Brain (organoid and tissue), 16 donors: ENCODE measurements at places on chromosomes 7 and 10.

GRCh38 chr10:1824928-1825327 is 87.6 kb upstream of the ADARB2 start:
- no peak for DNase-seq

DNA sequence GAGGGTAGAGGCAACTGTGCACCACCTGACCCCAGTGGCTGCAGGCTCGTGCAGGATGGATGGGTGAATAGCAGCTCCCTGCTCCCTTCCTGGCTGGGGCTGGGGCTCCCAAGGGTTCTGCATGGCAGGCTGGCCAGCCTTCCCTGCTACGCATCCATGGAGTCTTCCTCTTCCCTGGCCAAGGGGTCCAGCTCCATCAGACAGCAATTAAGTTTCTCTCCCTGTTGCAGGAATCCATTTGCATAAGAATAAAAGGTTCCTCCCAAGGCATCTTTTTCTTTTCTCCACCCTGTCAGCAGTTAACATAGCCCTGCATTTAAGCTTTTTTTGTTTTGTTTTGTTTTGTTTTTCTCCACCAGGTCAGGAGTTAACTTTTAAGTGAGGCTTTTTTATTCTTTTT is 10.0 kb upstream of the CPA2 start:
- no peak for DNase-seq

DNA sequence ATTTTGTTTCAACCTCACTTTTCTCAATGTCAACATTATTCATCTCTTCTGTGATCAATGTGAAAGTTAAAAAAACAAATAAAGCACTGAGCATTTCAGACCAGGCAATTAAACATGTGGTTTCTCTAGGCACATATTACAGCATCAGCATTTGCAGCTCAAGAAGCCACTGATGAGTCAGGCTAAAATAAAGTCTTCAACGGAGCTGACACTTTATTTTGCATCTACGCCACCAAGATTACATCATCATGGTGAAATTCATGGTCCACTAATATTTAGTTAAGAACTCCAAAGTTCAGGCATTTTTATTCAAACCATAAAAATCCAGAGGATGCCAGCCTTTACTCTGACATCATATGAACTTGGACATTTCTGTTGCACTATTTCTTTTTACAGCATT is 33.0 kb downstream of the MAGI2 start:
- no peak for DNase-seq

- DNase-seq: no peak
Measured at GRCh38 chr10:132707776-132708171, 78.2 kb downstream of the NKX6-2 start.

DNA sequence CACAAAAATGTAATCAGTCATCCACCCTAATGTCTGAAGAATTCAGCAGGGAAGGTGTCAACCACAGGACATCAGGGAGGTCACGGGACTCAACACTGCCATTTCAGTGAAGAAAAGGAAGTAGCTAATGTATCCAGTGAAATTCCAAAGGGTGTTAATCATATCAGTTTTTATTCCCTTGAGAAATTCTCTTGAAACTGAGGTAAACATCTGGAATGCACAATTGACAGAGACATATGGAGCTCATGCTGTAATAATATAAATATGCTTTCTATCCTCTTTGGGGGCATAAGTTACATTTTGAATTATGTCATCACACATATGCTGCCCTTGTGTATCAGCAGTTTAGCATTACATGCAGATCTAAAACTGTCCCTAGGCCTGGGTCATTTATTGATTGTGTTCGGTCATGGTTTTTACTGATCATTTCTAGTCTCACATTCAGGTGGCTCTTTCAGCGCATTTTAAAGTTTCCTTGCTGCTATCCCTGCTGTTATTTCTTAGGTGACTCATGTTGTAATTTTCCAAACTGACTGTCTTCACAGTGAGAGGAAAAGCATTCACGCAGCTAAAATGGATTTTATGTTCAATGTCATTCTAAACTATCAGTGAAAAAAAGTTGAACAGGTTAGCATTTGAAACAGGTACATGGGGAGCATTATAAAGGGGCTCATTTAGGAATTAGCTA is 273.9 kb downstream of the TSPAN12 start:
- DNase-seq: peak; percentile 27

DNA sequence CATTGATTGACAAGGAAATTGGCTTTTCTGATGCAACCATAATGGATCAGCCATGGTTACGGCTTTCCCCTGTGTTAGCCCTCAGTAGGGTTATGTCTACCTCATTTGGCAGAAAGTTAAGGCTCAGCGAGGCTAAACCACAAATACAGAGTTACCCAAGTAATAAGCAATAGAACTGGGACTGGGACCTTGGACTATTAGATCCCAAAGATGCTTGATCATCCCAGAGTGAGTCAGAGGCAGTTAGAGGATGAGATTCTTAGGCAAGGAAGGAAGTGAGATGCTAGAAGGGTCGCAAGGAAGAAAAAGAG is 401.4 kb downstream of the TNS3 start:
- DNase-seq: no peak

DNA sequence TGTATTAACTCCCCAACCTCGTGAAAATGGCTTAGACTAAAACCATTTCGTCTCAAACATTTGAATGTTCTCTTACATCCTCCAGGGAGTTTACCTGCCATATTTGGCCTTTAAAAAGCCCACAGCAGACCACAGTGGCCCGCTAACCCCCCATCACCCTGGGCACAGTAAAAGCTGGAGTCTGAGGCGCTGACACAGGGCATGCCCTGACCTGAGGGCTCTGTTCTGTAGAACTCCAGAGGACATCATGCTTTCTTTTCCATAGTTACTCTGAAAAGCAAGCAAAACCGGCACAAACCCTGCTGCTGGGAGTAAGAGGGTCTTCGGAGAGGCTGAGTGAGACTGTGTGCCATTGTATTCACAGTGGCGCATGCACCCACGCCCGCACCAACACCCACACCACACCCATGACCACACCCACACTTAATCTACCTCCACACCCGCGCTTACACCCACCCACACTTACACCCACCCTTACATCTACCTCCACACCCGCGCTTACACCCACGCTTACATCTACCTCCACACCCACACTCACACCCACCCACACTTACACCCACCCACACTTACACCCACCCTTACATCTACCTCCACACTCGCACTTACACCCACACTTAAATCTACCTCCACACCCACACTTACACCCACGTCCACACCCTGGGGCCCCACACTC is 32.1 kb downstream of the LRRC27 start:
- DNase-seq: peak; percentile 26

- no peak for DNase-seq
Measured at GRCh38 chr10:124989526-124989925, 47.6 kb downstream of the ZRANB1 start.

- DNase-seq: no peak
Measured at GRCh38 chr10:44439239-44439957, 54.5 kb upstream of the CXCL12 start.

DNA sequence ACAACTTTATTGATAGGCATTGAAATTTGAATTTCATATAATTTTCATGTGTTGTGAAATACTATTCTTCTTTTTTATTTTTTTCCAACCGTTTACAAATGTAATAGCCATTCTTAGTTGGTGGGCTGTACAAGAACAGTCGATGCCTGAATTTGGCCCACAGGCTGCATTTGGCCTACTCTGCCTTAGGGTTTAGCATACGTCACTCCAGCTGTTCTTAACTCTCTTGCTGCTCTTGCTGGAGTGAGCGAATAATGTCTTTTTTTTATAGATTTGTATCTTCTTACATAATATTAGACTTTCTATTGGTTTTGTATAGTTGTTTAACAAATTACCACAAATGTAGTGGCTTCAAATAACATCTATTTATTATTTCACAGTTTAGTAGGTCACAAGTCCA is 163.4 kb upstream of the MKI67 start:
- DNase-seq: no peak

GRCh38 chr7:151756076-151756731 is 120.7 kb downstream of the PRKAG2 start:
- no peak for DNase-seq

- peak; percentile 69 for DNase-seq
Measured at GRCh38 chr7:127536394-127536691, 49.1 kb downstream of the GCC1 start.

GRCh38 chr7:117249696-117250095 is 73.2 kb downstream of the WNT2 start:
- no peak for DNase-seq

GRCh38 chr7:43735403-43735801 is 6.1 kb upstream of the COA1 start:
- no peak for DNase-seq

GRCh38 chr7:945556-946255 is 8.8 kb downstream of the ADAP1 start:
- no peak for DNase-seq

GRCh38 chr7:2387897-2388636 is 15.3 kb upstream of the CHST12 start:
- no peak for DNase-seq

GRCh38 chr7:155965010-155965409 is 152.7 kb upstream of the SHH start:
- DNase-seq: no peak

DNA sequence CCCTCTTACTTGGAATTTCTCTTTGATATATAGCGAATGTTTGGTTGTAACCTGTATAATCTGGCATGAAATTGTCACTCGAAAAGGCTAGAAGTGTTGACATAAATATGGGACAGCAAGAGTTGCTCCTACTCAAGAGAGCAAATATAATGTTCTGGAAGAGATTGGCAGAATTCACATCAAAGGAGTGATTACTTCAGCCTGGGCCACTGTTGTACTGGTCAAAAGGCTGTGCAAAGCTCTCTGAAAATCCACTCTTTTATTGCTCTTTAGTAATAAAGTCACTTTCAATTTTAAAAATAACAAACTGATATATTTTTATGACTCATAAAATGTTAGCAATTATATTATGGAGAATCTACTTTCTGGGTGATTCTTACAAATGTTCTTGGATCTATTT is 58.2 kb downstream of the CFTR start:
- DNase-seq: no peak

GRCh38 chr10:70355051-70356021 is 27.1 kb downstream of the LRRC20 start:
- peak; percentile 24 for DNase-seq

- no peak for DNase-seq
Measured at GRCh38 chr7:96331233-96331632, 9.3 kb upstream of the SLC25A13 start.

DNA sequence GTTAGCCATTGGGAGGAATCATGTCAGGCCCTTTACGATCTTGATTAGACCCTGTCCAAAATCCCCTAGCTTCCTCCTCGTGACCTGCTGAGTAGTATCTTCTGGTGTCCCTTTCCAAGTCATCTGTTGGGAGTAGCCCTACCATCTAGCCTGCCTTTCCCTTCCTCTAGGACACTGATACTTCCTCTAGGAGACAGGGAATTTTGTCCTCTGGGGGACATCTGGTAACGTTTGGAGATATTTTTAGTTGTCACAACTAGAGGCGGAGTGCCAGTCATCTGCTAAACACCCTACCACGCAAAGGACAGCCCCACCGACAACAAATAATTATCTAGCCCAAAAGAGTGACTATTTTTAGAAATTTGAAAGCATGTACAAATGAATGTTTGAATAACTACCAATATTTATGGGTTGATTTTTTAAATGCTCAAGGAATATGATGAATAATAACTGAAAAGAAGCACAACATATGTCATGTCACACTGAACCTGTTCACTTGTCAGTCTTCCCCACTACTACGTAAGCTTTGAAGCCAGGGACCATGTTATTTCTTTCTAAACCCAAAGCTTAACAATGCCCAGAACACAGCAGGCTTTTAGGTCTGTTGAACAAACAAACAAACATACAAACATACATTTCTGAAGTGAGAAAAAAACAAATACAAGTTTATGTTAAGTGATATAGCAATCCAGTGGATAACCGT is 105.9 kb downstream of the ARHGAP12 start:
- DNase-seq: no peak
